Vein endothelial cell (primary cell): ENCODE measurements at places on chromosomes 2 and 18. TPM values are rescaled to one million over a fixed set of nuclear protein-coding genes. Genes with fewer than 3 reads are reported as not detected.

TNFRSF11A gene
- 9.1 and 11.9 TPM in 2 replicates for total RNA-seq

L3MBTL4 gene
- 0.33 and 0.38 TPM in 2 replicates for total RNA-seq

NAT8 gene
- not detected in 2 replicates for total RNA-seq

KLHL41 gene
- 0.19 TPM in 1 of 2 replicates, not detected in the other for total RNA-seq

NT5C1B gene
- total RNA-seq, result not detected in 2 replicates

MBD5 gene
- 19.3 and 20.9 TPM in 2 replicates for total RNA-seq

ASB18 gene
- not detected in 2 replicates for total RNA-seq

ORC4 gene
- 20.3 and 43.3 TPM in 2 replicates for total RNA-seq

SGPP2 gene
- total RNA-seq, result not detected in 2 replicates

DSEL gene
- total RNA-seq, result 25.1 and 26.8 TPM in 2 replicates

EFR3B gene
- total RNA-seq, result 0.67 and 1.6 TPM in 2 replicates

CDH7 gene
- total RNA-seq, result not detected in 2 replicates

ATP8B1 gene
- 80.7 and 92.7 TPM in 2 replicates for total RNA-seq

ACMSD gene
- total RNA-seq, result not detected in 2 replicates

ALK gene
- total RNA-seq, result not detected in 2 replicates

SLC20A1 gene
- 39.5 and 77.1 TPM in 2 replicates for total RNA-seq

GNAL gene
- total RNA-seq, result under 0.01 and 1.1 TPM in 2 replicates

KATNAL2 gene
- total RNA-seq, result 0.86 and 0.98 TPM in 2 replicates

UGT1A8 gene
- total RNA-seq, result not detected in 2 replicates

TWIST2 gene
- 1.6 and 1.8 TPM in 2 replicates for total RNA-seq

RAD51AP2 gene
- total RNA-seq, result not detected in 2 replicates

TXNDC9 gene
- total RNA-seq, result 105 and 119 TPM in 2 replicates

KCNS3 gene
- total RNA-seq, result 0.29 and 0.65 TPM in 2 replicates

BARD1 gene
- 10.5 and 15.3 TPM in 2 replicates for total RNA-seq

CLASP1 gene
- total RNA-seq, result 56.8 and 61.0 TPM in 2 replicates

TANC1 gene
- total RNA-seq, result 89.2 and 98.1 TPM in 2 replicates

TYMS gene
- 15.0 and 32.8 TPM in 2 replicates for total RNA-seq

MAPK4 gene
- total RNA-seq, result not detected in 2 replicates

TMEM198 gene
- total RNA-seq, result not detected in 2 replicates

NHEJ1 gene
- total RNA-seq, result 19.3 and 23.3 TPM in 2 replicates

GAL3ST2 gene
- not detected in 2 replicates for total RNA-seq

ABCG5 gene
- total RNA-seq, result not detected in 2 replicates

MEP1B gene
- total RNA-seq, result not detected in 2 replicates

COBLL1 gene
- 5.2 and 15.0 TPM in 2 replicates for total RNA-seq

PJVK gene
- total RNA-seq, result 0.67 and 0.98 TPM in 2 replicates

COL5A2 gene
- 107 and 136 TPM in 2 replicates for total RNA-seq

FOXD4L1 gene
- under 0.01 TPM in 1 of 2 replicates, not detected in the other for total RNA-seq

POTEI gene
- total RNA-seq, result 0.33 and 0.48 TPM in 2 replicates

LYG2 gene
- total RNA-seq, result not detected in 2 replicates

SLC5A7 gene
- not detected in 2 replicates for total RNA-seq
